ENCODE measurements at places on chromosomes 2 and 18.

DNA sequence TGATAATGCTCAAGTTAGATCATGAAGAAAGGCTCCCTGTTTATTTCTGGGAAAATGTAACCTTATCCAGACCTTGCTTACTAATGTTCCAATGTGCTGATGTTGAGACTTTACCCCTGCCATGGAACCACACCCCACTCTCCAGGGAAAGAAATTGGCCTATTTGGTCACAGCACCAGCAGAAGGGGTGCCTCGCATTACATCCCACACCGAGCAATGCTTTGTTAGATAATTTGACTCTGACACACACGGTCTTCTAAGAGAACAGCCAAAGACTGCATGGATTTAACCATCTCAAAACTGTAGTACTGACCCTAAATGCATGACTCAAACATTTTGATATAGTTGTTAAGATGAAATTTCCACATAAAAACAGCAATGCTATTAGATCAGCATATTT, 152.1 kb upstream of the CCDC150 start:
- DNase-seq, result no peak

GRCh38 chr2:133346654-133347053, 221.6 kb downstream of the NCKAP5 start:
- no peak for DNase-seq

GRCh38 chr2:119428488-119429224, 3.0 kb upstream of the TMEM37 start:
- no peak for DNase-seq

GRCh38 chr2:206837775-206838174, 72.4 kb downstream of the FASTKD2 start:
- no peak for DNase-seq

- DNase-seq, result no peak
These were observed 52.4 kb downstream of the CFAP221 start for GRCh38 chr2:119596638-119597037.

DNA sequence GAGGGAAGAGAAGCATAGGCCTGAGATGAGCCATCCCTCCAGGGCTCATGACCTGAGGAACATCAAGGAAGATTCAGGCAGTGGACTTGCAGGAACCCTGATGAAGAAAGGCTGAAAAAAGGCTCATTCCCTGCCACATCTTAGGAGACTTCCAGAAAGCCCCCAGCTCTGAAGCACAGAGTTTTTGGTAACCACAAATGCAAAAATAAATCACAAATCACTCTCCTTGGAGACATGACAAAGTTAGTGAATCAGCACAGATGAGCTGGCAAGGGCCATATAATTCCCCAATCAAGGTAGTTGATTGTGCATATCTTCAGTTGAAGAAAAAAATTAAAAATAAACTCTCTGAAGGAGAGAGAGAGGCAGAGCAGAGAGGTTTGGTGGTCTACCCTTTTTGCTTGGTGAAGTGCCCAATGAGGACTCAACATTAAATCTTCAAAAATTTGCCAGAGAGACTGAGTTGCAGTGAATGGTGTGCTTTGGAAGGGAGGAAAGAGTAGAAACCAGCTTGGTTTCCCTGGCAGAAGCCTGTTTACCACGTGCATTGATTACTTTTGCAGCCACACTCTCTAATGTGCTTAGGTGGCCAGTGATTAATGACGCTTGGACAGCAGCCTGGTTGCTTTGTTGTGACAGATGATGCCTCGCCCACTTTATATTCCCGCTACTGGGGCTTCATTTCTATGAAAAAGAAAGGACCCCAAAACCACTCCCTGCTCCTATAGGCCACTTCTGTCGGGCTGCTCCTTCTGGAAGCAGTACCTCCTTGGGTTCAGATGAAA, 257.4 kb upstream of the SLC14A2 start:
- DNase-seq, result no peak

GRCh38 chr18:26255695-26256622, 29.7 kb downstream of the TAF4B start:
- DNase-seq, result no peak

- no peak for DNase-seq
These were observed 73.3 kb downstream of the TMEM18 start for GRCh38 chr2:603869-604268.

DNA sequence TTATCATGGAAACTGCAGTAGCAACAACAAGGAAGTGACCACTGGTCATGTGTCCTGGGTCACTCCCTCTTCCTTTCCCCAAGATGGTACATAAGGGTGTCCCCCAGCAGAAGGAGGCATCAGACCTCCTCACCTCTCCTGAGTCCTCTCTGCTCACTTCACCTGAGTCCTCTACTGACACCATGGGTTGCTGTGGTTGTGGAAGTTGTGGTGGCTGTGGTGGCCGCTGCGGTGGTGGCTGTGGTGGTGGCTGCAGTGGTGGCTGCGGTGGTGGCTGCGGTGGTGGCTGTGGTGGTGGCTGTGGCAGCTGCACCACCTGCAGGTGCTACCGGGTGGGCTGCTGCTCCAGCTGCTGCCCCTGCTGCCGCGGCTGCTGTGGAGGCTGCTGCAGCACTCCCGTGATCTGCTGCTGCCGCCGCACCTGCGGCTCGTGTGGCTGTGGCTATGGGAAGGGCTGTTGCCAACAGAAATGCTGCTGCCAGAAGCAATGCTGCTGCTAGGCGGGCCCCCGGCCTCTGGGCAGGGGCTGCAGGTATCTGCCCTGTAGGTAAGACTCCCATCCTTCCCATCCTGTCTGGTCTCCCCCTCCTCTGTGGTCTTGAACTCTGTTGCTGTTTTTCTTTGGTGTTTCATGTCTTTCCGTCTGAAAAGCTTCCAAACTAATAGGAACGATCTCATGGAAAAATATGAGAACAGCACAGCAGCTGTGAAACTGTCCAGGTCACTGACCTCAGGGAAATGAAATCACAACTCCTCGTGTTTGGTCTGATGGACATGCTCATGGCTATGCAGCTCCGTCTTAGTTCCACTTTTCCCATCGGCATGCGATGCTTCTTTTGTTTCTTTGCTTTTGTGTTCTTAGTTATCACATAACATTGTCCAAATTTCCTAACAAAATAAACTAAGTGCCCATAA, at the start of gene SCYGR4:
TSS of gene SCYGR4 (plus strand) at position 183 of the 915 bp plus-strand sequence. CDS start at position 183, 0 bp downstream.
- no peak for DNase-seq

- DNase-seq, result no peak
These were observed 31.4 kb upstream of the NRP2 start for GRCh38 chr2:205650931-205651330.

GRCh38 chr2:66236816-66237802, 197.8 kb upstream of the MEIS1 start:
- no peak for DNase-seq

DNA sequence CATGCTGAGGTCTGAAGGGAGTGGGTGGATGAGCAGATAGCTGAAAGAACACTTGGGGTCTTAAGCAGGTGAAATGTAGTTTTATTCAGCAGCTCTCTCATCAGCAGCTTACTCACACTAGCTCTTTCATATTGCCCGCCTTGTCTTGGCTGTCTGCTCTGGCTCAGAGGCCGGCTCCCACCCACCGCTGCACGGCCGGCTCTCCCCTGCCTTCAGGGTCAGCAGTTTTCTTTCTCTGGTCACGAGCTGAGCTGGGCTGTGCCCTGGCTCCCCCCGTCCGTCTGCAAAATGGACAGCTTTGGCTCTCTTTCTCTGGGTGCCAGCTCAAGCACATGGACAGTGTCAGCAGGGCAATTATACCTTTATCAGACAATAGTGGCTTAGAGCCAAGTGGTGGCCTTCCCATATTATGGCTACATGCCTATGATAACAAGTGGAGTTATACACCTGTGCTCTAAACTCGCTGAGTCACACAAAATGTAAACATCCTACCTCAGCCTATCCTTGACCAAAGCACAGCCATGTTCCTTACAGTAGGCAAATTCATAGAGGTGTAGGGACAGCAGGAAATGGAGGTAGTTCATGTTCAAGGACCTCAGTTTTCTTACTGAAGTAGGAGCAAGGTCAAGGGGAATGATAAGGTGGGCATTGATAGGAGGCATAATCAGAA, 224.8 kb downstream of the SOCS6 start:
- DNase-seq, result no peak

- DNase-seq, result no peak
These were observed 35.1 kb upstream of the CD8A start for GRCh38 chr2:86825693-86826381.

GRCh38 chr18:58866773-58867150, 2.1 kb downstream of the ZNF532 start:
- DNase-seq, result no peak

DNA sequence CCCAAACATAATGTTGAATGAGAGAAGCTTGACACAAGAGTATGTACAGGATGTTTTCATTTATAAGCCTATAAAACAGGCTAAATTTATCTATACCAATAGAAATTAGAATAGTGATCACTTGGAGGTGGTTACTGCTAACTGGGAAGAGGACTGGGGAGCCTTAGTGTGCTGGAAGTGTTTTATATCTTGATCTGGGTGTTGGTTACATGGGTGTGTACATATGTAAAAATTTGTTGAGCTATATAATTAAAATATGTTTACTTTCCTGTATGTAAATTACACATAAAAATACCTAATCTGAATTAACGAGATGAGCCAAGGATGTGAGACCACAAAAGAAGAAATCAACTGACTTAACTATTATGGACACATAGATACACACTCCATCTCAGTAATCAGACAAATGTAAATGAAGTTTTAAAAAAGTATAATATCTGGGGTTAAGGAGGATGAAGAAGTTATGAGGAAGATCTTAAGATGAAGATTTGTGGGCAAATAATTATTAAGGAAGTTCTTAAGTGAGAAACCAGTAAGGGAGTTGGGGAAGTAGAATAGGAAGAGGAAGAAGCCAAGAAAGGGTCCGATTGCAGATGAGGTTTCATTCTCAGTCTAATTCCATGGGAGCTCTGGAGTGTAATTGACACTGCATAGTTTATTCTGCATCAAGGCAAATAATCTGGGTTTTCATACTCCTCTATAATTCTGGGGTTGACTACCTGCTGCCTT, 32.3 kb upstream of the NABP1 start:
- no peak for DNase-seq

- no peak for DNase-seq
These were observed 3.4 kb downstream of the NCOA1 start for GRCh38 chr2:24494410-24494809.

DNA sequence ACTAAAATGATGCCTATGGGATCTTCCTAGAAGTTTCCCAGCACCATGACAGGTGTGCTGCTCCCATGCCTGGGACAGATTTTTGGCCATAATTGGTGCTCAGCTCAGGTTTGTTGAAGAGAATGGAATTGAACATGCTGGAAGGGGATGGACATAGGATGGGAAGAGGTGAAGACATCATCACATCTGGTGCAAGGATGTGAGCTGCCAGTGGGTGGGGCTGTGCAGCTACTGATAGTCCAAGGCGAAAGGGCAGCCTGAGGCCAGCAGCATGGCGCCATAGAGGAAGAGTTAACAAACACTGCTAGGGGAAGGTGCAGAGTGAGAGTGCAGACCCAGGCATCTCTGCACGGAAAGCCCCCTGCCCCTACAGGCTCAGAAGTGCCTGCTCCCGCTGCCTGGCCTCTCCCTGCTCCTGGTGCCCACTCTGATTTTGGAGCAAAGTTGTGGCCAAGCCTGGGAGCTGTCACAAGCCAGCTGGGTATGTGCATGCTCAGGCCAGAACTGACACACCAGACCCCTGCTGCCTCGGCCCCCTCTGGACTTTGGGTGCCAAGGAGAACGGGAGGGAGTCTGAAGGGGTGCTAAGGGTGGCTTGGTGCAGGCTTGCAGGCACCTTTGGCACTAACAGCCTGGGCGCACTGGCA, 178.6 kb downstream of the ZBTB7C start:
- peak; percentile 83 for DNase-seq

- peak; percentile 35 for DNase-seq
These were observed 124.9 kb downstream of the GREB1L start for GRCh38 chr18:21366896-21367295.

- no peak for DNase-seq
These were observed 40.6 kb downstream of the ASAP2 start for GRCh38 chr2:9247177-9247576.

- no peak for DNase-seq
These were observed 421 bp upstream of the VAMP5 start for GRCh38 chr2:85583667-85584353.

- no peak for DNase-seq
These were observed 635 bp downstream of the SLC3A1 start for GRCh38 chr2:44275927-44276303.

- no peak for DNase-seq
These were observed 9.9 kb downstream of the DYSF start for GRCh38 chr2:71463342-71463654.

- no peak for DNase-seq
These were observed 184.6 kb downstream of the ST6GAL2 start for GRCh38 chr2:106701203-106702022.

DNA sequence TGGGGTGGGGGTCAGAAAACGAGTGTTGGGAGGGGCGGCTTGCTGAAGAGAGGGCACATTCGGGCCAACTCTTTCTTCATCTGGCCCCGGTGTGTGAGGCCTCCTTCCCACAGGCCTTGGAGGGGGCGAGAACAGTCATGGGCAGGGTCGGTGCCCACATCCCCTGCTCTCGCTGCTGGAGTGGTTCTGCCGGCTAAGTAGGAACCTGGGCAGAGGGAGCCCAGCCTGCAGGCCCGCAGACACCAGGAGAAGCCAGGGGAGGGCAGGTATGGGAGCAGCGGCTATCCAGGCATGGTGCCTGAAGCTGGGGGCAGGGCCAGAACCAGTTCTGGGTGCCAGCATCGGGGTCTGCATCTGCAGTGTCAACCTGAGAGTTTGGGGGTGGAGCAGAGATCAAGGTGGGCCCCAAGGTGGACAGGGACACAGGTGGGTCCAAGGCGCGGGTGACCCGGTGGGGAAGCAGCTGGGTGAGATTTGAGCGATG, 46.6 kb upstream of the HPCAL1 start:
- DNase-seq, result no peak

- DNase-seq, result no peak
These were observed 302.1 kb downstream of the CYRIA start for GRCh38 chr2:16363581-16363980.

DNA sequence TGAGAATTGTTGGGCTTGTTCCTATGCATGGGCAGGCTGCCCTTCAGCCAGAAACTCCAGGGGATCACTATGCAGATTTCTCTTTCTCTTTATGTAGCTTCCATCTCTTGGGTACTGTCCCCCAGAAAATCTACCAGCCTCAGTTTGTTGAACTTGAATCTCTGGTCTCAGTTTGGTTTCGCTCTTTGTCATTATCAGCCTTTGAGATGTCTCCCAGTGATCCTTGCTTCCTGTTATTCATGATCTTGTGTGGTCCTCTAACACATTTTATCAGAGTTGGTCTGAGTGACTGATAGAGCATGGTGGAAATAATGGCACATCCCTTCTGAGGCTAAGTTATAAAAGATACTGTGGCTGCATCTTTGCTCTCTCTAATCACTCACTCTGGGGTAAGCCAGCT, 7.8 kb downstream of the TMEM87B start:
- no peak for DNase-seq

DNA sequence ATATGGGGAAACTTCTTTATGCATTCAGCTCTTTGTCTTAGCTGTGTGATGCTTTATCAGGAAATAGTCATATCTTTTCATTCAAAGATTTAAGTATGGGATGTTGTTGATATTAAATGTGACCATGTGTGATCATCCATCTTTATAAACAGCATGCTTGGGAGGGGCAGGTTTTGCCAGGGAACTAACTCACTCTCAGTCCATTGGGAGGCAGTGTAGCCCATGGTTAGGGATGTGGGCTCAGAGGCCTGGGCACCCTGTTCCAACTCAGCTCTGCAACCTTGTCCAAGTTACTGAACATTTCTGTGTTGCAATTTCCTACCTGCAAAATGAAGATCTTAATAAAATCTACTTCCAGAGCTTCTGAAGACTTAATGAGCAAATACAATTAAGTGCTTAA, 92.0 kb upstream of the BCL2L11 start:
- no peak for DNase-seq

- DNase-seq, result no peak
These were observed 17.4 kb upstream of the CREB1 start for GRCh38 chr2:207512356-207512755.
